Umbilical cord (tissue), 2 donors: ENCODE measurements at places on chromosomes 12 and 14.

- DNase-seq, result peak; percentile 87
Observed at GRCh38 chr12:7161811-7162210, 27.7 kb upstream of the PEX5 start.

- DNase-seq, result no peak
Observed at GRCh38 chr12:57401165-57401564, 29.7 kb downstream of the R3HDM2 start.

DNA sequence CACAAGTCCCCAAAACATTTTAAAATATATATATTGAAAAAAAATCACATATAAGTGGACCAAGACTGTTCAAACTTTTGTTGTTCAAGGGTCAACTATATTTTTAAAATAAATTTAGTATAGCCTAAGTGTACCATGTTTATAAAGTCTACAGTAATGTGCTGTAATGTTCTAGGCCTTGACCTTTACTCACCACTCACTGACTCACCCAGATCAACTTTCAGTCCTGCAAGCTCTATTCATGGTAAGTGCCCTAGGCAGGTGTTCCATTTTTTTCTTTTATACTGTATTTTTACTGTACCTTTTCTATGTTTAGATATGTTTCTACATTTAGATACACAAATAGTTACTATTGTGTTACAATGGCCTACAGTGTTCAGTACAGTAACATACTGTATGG is 23.4 kb upstream of the TMTC1 start:
- no peak for DNase-seq

DNA sequence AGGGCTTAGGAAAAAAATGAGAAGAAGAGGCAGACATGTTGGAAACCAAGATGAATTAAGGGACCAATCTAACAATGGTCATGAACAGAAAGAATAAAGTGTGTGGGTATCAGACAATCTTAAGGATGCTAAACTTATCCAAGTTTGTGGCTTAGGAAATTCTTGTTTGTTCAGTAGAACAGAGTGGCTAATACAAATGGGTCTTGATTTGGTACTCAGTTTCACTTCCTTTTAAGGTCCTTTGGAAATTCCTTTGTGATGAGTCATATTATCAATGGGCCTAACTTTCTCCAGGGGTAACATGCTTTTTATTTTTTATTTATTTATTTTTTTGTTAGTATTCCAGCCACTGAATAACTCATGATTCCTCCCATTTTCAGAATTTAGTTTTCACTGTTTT is 1154.7 kb upstream of the FLRT2 start:
- no peak for DNase-seq

DNA sequence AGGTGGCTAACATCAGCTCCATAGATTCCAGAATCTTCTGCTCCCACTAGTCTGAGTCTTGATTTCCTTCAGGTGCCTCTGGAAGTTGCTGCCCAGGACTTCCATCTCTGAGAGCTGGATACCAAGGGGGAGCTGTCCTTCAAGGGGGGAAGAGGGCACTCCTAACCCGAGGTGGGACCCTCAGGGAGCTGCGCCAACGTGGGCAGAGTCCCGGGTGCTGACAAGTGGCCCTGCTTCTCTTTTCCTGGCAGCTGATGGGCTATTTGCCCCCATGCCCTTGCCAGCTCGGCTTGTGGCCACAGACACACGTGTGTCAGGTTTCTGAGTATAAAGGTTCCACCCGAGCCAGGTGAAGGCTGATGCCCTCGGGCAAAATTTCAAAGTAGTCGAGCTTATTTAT is 272.5 kb downstream of the TTC8 start:
- no peak for DNase-seq

- DNase-seq, result peak; percentile 73
Observed at GRCh38 chr12:96399120-96399918, 920 bp downstream of the CDK17 start.

DNA sequence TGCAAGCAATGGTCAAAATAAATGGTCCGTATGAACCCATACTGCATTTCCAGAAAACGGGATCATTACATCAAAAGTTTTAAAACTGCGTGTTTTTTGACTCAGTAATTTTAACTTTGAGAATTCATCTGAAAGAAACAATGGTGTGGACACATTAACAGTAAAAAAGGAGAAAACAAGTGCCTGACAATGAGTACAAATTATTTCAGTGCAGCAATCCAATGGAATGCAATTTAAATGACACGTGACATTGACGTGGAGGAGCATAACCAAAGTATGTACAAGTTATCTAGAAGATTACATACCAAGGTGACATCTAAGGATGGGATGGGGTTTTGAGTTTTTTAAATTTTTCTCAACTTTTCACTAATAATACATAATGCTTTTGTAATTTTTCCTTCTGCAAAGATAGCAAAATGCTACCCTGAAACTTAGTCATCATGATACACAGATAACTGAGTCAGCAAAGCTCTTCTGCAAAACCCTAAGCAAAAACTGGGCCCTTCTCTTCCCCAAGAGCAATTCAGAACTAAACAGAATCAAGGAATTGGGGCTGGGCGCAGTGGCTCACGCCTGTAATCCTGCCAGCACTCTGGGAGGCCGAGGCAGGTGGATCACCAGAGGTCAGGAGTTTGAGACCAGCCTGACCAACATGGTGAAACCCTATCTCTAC is 20.4 kb downstream of the HNRNPC start:
- no peak for DNase-seq

DNA sequence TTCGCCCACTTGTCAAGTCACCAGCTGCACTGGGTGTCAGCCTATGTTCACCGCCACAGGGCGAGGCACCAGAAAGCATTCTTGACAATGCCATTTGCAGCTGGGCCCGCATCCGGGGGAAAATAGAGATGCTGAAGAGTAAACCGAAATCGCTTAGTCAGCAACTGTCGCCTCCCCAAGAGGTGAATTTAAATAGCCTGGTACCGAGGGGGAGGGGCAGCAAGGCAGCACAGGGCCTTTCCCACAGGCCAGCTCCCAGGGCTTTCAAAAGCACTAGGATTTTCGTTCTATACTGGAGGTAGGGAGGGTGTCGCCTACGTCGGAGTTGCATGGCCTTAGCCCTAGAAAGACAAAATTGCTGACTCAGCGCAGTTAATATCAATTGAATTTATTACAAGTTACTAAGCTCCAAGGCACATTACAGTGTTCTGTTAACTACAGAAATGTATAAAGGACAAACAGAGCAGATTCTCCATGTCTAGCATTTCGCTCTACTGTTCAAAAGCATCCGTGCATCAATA is 4.3 kb downstream of the IRF2BPL start:
- peak; percentile 68 for DNase-seq

GRCh38 chr12:21129351-21129750 is 1.6 kb upstream of the SLCO1B1 start:
- no peak for DNase-seq

DNA sequence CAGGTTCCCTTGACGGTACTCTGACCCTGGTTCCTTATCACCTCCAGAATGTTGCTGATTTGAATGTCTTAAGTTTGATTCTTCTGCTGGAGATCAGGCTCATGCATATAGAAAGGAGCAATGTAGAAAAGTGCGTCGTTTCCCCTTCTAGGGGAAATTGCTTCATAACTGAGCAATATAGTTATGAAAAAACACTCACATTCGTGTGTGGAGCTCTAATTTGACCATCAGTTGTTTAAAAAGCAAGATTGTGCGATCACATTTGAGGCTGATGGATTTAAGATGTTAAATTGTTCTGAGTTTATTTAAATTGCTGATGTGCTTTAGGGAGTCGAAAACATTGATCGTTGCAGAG is 19.2 kb downstream of the PELI2 start:
- no peak for DNase-seq

DNA sequence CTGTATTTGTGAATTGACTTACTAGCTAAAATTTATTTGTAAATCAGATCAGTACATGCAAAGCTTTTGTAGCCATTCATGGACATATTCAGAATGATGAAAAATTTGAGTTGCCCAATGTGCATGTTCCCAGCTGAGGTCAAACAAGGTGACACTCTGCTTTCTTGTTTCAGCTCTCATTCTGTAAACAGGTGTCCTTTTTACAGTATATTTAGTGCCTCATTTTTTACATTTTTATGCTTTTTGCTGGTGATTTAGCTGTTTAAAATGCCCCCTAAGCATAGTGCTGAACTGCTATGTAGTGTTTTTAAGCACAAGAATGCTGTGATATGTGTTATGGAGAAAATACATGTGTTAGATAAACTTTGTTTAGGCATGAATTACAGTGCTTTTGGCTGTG is 76.3 kb downstream of the MIA2 start:
- DNase-seq, result no peak

DNA sequence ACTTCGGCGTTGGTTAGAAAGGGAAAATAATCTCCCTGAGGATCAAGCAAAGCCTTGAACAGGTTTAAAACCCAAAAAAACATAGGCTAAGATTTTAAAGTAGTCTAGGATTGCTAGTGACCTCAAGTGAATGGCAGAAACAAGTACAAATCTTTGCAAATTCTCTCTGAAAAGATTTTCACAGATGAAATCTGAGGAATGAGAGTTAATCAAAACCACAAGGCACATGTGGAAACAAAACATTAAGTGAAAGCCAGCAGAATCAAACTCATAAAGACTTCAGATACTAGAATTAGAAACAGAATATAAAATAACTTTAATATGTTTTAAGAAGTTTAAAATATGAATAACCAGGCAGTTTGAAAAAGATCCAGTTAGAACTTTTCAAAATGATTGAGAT is 52.2 kb upstream of the CFL2 start:
- peak; percentile 35 for DNase-seq

- no peak for DNase-seq
Observed at GRCh38 chr14:53964249-53964648, 7.6 kb upstream of the BMP4 start.

DNA sequence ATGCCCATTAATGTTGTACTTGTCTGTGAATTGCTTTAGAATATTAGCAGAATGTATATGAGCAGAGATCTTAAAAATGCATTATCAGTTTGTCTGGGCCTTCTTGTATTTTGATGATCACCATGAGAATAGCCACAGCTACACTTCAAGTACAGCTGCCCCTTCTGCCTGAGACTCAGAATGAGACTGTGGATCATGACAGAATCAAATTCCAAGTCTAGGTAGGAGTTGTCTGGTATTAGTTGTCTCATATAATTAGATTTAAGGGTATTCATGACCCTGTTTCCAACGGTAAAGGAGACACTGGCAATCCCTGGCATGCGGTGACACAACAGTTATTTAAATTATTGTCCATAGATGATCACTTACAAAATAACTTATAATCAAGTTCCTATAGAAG is 18.3 kb upstream of the SMIM10L1 start:
- DNase-seq, result no peak

- DNase-seq, result no peak
Observed at GRCh38 chr12:3262470-3262869, 185.3 kb downstream of the TSPAN9 start.

GRCh38 chr14:35342489-35343010 is 50.4 kb downstream of the PSMA6 start:
- no peak for DNase-seq

- DNase-seq, result peak; percentile 37
Observed at GRCh38 chr12:39990122-39991101, 115.5 kb downstream of the SLC2A13 start.

GRCh38 chr14:88164906-88165534 is 158.0 kb downstream of the KCNK10 start:
- DNase-seq, result no peak

GRCh38 chr14:22400655-22401259 is 188.3 kb downstream of the DAD1 start:
- no peak for DNase-seq

DNA sequence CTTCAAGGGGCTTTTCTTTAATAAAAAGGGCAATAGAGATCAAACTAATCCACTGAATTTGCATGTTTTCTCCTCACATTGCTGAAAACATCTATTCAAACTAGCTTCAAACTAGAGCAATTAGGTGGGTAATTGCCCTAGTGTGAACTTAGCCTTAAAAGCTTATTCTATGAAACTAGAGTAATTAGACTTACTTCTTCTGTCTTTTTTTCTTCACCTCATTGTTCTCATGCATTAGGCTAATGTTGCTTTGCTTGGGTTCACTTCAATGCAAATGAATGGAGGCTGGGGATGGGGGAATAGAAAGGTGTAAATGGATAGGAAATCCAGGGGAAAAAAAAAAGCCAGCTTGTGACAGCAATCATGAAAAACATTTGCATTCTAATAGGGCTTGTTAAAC is 414.8 kb upstream of the LMO3 start:
- DNase-seq, result no peak

DNA sequence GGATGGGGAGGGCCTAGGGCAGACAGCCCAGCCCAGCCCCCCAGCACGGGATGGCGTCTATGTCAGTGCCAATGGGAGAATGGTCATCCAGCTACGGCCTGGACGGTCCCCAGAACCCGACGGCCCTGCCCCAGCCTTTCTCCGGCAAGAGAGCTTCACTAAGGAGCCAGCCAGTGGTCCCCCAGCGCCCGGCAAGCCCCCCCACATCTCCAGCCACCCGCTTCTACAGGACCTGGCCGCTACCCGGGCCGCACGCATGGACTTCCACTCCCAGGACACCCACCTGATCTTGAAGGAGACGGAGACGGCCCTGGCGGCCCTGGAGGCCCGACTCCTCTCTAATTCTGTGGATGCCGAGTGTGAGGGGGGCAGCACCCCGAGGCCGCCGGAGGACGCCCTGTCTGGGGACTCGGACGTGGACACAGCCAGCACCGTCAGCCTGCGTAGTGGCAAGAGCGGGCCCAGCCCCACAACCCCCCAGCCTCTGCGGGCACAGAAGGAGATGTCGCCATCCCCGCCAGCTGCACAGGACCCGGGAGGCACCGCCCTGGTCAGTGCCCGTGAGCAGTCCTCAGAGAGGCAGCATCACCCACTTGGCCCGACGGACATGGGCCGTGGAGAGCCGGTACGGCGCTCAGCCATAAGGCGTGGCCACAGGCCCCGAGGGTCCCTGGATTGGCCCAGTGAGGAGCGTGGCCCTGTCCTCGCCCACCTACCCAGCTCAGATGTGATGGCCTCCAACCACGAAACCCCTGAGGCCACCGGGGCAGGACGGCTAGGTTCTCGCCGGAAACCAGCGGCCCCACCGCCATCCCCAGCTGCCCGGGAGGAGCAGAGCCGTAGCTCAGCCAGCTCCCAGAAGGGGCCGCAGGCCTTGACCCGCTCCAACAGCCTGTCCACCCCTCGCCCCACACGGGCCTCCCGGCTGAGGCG is 21.9 kb downstream of the CEP170B start:
- DNase-seq, result no peak

- DNase-seq, result no peak
Observed at GRCh38 chr12:81222846-81223592, 145.1 kb downstream of the ACSS3 start.

DNA sequence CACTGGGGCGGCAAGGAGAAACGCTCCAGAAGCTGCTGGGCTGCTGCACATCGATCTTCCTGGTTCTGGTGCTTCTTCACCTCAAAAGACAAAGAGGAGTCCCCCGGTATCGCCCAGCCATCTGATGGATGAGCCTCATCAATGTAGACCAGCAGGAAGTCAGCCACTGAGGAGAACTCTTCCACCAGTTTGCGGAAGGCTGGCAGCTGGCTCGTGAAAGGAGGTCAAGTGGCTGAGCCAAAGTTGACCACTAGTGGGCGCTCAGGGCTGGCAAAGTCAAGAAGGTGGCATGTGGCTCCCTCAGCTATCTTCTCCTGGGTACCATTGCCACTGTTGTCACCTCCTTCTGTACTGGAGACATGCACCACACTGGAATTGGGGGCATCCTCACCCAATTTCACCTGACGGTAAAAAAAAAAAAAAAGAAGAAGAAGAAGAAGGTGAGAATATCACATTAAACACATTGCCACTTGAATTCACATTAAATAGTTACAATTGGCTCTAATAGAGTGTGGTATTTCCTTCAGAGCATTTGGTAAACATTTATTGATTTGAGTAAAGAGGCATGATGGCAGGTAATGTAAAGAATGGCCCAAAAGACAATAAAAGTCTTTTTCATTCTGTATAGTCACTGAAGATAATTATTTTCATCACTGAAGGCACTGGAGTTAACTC is 8.3 kb downstream of the DIO2 start:
- DNase-seq, result no peak
